ENCODE measurements at places on chromosomes 4 and X.

DNA sequence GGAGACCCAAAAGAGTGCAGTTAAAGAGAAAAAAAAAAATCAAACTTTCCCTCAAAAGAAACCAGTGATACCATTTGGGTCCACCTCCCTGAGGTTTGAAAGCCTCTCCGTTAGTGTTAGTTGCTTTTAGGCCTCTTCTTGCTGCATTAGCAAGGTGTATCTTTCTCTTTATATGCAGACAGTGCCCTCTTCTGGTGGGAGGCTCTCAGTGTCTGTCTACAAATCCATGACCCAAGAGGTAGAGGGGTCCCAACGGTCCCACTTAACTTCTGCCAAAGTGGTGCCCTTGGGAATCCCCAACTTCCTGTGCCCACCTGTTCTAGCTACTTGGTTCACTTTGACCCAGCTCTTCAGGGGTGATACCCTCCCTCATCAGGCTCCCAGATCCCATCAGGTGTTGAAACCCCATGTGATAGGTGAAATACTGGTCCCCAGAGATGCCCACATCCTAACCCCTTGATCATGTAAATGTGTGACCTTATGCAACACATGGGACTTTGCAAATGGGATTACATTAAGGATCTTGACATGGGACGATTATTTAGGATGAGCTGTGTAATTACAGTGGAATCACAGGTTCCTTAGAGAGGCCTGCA, 63.7 kb upstream of the CD99 start:
- no peak for DNase-seq

GRCh38 chr4:100248476-100248875, 58.2 kb upstream of the DDIT4L start:
- DNase-seq = no peak

DNA sequence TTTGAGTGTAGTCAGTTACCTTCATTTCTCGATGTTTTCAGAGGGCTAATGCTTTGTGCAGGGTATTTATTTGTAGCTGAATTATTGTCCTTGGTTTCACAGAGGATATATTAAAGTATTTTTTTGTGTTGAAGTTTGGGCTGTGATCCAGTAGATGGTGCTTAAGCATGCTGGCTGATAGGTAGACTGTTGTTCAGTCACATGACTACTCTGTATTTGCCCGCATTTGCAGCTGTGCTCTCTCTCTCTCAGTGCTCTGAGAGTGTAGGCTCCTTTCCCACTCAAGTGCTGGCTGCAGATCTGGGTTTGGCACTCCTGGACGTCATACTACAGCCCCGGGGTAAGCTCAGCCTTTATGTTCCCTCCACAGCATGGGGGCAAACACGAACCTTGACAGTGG, 21.7 kb downstream of the RAB40AL start:
- DNase-seq = no peak

DNA sequence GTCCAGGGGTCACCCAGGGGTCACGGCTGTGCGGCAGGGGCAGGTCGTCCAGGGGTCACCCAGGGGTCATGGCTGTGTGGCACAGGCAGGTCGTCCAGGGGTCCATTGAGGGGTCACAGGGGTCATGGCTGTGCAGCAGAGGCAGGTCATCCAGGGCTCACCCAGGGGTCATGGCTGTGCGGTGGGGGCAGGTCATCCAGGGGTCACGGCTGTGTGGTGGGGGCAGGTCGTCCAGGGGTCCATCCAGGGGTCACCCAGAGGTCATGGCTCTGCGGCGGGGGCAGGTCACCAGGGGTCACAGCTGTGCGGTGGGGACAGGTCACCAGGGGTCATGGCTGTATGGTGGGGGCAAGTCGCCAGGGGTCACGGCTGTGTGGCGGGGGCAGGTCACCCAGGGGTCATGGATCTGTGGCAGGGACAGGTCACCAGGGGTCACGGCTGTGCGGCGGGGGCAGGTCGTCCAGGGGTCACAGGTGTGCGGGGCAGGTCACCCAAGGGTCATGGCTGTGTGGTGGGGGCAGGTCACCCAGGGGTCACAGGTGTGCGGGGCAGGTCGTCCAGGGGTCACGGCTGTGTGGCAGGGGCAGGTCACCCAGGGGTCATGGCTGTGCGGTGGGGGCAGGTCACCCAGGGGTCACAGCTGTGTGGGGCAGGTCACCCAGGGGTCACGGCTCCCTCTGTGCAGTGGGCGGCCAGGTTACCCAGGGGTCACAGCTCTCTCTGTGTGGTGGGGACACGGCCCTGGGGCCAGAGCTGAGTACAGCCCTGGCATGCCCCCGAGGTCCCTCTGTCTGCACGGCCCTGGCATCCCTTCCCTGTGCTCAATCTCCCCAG, 16.0 kb downstream of the ATP5ME start:
- DNase-seq = no peak

- no peak for DNase-seq
These were observed 67.4 kb downstream of the DNAAF6 start for GRCh38 chrX:107273795-107274194.

- DNase-seq = no peak
These were observed 20.0 kb upstream of the VCX2 start for GRCh38 chrX:8191022-8191421.

DNA sequence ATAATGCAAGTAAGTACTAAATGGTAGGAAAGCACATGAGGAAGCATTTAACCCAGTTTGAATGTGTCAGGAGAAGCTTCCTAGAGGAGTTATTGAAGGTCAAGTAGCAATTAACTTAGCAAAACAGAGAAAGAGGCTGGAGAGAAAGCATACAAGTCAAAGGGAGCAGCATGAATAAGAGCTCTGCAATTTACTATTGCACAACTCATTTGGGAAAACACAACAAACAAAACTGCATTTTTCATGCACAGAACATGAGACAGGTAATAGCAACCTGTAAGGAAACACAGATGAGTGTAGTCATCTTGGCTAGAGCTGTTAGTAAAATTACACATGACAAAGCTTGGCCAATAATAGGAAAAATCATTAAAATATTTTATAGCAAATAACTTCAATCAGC, 538.1 kb downstream of the PPP4R3C start:
- no peak for DNase-seq
